ENCODE measurements at places on chromosomes 6 and 20.

DNA sequence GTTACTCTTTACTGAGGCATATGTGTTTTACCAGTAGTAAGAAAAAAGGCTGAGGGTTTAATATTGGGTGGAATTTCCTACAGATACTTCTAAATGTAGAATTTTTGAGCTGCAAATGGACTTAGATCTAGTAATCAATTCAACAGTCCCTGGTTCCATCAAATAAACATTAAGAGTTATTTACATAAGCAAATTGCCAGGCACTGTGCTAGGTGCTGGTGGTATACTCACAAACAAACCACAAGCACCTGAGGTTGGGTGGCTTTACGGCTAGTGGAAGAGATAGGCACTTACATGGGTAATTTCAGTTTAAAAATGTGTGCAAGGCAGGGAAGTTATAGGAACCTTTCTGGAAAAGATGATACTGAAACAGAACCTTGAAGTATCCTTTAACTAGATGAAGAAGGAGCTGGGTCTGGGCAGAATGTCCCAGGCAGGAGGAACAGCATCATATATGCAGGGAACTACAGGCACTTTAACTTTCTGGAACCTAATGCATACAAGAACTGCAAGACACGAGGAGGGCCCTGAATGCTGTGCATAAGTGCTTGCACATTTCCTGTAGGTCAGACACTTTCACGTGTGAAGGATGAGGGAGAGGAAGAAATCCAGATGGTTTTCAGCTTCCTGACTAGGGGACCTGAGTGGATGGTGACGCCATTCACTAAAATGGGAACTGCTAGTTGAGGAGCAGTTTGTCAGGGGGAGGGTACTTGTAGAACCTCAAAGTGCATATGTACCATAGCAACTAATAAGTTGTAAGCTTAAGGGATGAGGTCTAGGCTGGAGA lies 4.5 kb downstream of the CCN6 start:
- DNase-seq = no peak

DNA sequence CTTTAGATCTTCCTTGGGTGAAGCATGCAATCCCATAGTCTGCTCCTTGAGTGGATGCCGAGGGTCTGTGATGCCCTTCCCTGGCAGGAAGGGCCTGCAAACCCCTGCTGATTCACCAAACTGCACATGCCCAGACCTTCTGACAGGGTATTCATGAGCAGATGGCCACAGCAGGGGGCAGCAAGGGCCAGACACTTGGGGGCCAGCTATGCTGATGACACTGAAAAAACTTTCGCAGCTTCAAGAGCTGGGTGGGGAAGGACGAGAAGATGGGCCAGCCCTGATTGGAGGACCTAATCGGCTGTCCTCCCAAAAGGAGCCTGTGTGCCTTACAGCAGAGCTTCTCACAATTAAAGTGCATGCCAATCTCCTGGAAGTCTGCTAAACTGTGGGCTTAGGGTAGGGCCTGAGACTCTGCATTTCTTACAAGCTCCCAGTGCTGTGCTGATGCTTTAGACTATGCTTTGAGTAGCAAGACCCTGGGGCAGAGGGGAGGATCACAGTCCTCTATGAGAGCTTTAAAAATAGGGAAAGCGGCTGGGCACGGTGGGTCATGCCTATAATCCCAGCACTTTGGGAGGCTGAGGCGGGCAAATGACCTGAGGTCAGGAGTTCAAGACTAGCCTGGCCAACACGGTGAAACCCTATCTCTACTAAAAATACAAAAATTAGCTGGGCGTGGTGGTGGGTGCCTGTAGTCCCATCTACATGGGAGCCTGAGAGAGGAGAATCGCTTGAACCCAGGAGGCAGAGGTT lies 15.2 kb upstream of the GDAP1L1 start:
- DNase-seq = no peak

- no peak for DNase-seq
Measured at GRCh38 chr20:62924442-62925075, 1.7 kb downstream of the DIDO1 start.

GRCh38 chr6:89927264-89927663 lies 33.0 kb downstream of the GJA10 start:
- DNase-seq = no peak

GRCh38 chr6:74967821-74968220 lies 238.0 kb downstream of the COL12A1 start:
- DNase-seq = no peak

GRCh38 chr6:16058201-16058928 lies 70.5 kb upstream of the MYLIP start:
- DNase-seq = no peak

DNA sequence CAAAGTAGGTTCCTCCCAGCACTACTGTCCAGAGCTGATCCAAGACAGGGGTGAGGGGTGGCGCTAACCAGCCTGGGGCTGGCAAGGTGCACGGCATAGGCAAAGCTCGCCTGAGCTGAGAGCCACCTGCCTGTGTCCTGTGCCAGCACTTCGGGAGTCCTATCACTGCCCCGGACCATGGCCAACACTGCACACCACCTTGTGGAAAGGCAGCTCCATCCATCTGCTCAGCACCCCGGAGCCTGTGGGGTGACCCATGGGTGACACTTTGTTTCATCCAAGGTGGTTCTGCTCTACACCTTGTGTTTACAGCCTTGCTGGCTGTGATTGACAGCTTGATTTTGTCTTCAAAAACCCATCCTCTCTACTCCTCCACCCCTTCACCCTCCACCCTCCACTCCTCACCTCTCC lies 32.9 kb upstream of the GATA5 start:
- DNase-seq = no peak

Measured in NCI-H1105 (cell line).